ENCODE measurements at places on chromosomes 11 and 22.

DNA sequence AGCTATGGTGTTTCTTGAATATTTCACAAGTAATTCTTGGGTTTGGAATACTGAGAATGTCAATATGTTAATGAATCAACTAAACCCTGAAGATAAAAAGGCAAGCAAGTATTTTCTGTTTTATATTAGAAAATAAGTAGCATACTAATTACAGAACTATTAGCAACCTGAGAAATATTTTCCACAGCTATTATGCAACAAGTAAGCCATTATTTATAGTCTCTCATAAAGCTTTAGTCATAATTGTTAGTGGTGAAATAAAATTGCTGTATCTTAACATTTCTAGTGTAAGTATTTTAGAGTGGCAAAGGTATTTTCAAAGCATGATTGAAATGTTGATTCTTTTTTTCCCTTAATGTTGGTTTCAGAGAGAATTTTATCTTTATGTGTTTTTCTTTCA lies 53.3 kb downstream of the FAR1 start:
- DNase-seq, result peak; percentile 6

GRCh38 chr11:13042873-13043342 lies 33.8 kb downstream of the RASSF10 start:
- DNase-seq, result no peak

DNA sequence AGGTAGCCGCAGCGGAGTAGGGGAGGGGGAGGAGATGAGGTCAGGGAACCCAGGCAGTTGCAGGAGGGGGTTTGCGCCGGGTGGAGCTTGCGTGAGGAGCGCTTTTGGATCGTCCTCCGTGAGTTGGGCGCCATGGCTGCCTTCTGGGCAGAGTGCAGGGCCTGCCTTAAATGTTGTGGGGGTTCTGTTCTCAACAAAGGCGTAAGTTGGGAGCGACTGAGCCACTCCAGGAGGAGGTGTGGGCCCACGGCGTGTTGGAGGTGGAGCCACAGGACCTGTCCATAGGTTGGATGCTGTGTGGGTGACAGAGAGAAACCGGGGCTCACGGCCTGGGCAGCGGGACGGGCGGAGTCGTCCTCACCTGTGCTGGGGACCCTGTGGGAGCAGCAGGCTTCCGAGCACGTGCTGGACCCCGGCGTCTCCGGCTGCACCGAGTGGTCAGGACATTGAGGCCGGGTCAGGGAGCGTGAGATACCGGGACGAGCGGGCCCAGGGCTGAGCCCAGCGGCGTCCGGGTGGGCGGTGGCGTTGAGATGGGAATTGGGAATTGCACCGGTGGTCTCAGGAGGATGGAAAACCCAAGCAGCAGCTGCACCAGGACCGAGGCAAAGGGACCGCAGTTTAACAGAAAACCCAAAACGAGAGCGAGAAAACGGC lies 977 bp upstream of the PGGHG start:
- no peak for DNase-seq

GRCh38 chr11:117107701-117108590 lies 9.7 kb upstream of the SIK3 start:
- no peak for DNase-seq

- DNase-seq, result no peak
These were observed 12.6 kb downstream of the RHBDD3 start for GRCh38 chr22:29255064-29255621.

DNA sequence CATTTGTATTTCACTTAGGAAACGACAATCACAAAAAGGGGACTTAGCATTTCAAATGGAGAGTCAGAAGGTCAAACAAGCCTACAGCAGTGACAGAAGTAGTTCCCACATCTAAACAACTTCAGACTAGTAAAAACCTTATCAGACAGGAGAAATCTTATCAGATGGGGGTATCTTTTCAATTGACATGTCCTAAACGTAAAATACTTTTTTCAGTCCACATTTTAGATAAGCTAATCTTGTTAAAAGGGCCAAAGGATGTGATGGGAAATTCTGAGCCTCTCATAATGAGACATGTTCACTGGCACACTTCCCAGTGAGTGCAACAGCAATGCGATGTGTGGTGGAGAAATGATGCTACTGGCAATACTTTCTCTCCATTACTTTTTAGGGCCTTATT lies 2.4 kb downstream of the MAPK1 start:
- peak; percentile 65 for DNase-seq

DNA sequence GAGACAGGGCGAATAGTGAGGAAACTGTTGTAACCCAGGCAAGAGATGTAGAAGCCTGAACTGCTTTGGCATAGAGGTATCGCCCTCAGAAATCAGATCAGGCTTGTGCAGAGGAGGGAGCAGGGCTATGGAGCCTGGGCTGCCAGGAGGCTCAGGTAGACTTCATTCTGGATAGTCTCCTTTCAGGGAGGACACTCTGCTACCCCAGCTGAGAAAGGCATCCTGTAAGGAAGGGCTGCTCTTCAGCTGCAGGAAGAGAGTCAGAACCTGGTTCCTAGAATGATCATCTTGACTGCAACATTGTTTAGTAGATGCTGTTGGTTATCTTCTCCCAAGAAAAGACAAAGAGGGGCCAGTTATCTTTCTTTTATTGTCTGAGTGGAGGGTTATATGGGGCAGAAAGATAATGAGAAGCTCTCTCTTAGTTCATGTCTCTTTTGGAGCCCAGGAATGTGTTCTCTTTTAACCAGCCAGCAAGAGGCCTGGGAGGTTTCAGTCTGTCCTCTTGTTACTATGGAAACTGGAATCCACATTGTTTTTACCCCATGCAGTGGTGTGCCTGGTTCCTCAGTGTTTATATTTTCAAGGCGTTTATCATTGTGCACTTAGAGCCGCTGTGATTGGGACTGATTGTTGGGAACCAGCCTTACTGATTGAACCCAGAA lies 95.7 kb downstream of the STIM1 start:
- DNase-seq, result no peak

DNA sequence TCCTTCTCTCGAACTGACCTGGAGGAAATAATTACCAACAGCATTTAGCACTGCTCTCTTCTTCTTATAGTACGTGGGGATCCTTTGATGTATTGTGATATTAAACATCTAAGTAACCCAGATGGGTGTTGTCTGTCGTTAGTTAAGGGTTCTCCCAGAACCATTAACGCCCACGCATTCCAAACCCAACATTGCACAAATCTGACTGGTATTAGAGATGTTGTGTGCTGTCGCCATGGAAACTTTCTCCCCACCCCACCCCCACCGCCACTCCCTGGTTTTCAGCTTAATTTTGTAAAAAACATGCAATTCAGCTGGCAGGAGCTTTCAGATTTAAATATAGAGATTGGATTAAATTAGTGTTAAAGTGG lies 1495.2 kb downstream of the TBC1D22A start:
- DNase-seq, result no peak

DNA sequence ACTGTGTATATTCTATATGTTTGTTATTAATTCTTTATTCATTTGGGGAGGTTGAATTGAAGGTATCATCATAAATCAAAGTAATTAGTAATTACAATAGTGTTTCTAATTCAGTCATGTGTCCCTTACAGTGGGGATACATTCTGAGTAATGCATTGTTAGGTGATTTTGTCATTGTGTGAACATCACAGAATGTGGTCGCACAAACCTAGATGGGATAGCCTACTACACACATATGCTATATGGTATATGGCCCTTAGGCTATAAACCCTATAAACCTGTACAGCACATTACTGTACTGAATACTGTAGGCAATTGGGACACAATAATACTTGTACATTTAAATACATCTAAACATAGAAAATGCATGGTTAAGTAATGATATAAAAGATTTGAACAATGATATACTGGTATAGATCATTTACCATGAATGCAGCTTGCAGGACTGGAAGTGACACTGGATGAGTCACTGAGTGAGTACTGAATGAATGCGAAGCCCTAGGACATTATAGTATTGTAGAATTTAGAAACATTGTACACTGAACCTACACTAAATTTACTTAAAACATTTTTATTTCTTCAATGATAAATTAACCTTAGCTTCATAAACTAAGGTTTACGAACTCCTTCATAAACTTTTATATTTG lies 936.2 kb upstream of the CHORDC1 start:
- DNase-seq, result no peak

DNA sequence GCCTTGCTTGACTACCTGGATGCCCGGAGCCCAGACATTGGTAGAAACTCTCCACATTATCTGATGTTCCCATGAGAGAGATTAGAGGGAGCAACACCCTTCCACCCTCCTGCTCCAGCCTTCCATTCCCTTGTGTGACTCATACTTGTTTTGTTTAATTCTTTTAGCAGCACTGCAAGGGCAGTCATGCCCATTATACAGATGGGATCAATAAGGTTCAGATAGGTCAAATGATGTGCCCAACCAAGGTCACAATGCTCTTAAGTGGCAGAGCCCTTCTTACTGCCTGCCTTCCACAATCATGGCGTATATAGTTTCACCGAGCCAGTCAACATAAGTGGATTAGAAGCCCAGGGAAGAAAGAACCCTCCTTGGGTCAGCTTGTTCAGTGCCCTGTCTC lies 6.6 kb upstream of the CCDC134 start:
- DNase-seq, result no peak

DNA sequence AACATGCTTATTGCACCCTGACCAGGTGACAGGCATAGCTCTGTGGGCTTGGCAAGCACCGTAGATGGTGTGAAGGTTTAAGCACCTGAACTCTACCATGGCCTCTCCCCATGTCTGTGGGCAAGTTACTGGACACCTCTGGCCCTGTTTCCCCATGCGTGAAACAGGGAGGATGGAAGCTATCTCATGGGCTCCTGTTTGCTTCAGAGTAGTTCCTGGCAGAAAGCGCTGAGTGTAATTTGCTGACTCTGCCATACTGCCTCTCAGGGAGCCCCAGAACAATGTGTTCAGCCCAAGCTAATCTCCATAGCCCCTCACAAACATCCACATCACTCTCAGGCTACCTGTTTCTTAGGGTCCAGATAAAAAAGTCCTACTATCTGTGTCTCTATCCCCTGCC lies 2.4 kb downstream of the CBX6 start:
- DNase-seq, result no peak

DNA sequence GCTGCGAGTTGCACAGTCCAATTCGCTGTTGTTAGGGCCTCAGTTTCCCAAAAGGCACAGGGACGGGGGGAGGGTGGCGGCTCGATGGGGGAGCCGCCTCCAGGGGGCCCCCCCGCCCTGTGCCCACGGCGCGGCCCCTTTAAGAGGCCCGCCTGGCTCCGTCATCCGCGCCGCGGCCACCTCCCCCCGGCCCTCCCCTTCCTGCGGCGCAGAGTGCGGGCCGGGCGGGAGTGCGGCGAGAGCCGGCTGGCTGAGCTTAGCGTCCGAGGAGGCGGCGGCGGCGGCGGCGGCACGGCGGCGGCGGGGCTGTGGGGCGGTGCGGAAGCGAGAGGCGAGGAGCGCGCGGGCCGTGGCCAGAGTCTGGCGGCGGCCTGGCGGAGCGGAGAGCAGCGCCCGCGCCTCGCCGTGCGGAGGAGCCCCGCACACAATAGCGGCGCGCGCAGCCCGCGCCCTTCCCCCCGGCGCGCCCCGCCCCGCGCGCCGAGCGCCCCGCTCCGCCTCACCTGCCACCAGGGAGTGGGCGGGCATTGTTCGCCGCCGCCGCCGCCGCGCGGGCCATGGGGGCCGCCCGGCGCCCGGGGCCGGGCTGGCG lies at the start of gene BCR:
Gene BCR (plus strand): TSS at position 209 of the 592 bp plus-strand sequence. CDS start 452 bp downstream, outside the sequence.
- DNase-seq, result peak; percentile 27

DNA sequence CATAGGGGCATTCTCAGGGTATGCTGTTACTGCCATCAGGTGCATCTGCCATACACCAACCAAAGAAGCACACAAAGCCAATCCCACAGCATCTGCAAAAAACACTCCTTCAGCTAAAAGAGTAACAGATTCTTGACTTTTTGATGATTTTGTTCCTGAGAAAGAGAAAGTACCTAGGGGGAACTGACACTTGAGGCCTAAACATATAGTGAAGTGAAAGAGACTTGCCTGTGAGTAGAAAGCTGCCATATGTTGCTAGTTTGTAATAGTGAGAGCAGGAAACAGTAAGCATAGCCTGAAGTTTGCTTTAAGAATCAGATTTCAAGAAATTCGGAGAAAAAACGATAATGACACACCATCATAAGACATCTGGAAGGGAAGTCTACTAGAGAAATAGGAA lies 97.9 kb upstream of the CTSC start:
- DNase-seq, result no peak

- DNase-seq, result no peak
These were observed 159.7 kb downstream of the DBX1 start for GRCh38 chr11:20000351-20001134.

DNA sequence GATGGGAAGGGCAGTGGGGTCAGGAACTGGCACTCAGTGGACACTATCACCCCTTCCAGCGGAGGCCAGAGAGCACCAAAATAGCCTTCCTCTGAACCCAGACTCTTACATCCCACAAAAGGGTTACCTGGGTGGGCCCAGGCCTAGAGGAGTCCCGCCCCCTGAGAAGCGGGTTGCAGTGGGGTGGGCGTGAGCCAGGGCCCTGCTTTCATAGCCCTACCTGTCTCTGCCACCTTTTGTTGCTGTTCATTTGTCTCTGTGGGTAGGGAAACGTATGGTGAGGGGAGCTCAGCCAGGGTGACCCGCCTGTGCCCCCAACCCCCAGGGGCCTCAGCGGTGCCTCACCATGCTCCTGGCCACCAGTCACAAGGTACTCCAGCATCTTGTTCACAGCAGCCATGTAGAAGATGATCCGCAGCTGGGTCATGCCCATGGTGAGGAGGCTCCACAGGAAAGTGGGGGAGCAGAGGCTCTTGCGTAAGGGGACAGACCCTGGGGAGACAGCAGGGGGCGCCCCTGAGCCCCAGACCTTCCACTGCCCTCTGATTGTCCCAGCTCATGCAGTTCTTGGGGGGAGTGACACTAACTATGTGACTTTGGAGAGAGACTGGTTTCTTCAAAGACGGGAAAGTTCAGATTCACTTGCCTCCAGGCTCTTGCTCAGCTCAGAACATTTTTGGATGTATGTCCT lies 24.0 kb downstream of the SLC43A1 start:
- no peak for DNase-seq

- no peak for DNase-seq
These were observed 1.2 kb downstream of the TSPO start for GRCh38 chr22:43152357-43153071.

DNA sequence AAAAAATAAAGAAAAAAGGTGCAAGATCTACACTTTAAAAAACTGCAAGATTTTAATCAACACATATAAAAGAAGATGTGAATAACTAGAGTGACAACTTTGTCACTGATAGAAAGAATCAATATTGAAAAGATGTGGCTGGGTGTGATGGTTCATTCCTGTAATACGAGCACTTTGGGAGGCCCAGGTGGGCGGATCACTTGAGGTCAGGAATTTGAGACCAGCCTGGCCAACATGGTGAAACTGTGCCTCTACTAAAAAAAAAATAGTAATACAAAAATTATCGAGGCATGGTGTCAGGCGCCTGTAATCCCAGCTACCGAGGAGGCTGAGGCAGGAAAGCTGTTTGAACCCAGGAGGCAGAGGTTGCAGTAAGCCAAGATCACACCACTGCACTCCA lies 21.0 kb upstream of the FBLN1 start:
- DNase-seq, result no peak

- DNase-seq, result no peak
These were observed 6.8 kb downstream of the CRYBB1 start for GRCh38 chr22:26610996-26611395.
